ENCODE measurements at places on chromosomes 7 and 10. TPM values are rescaled to one million over a fixed set of nuclear protein-coding genes. Genes with fewer than 3 reads are reported as not detected.

Gene NUTM2D
- total RNA-seq, result 0.65 TPM

Gene DRGX
- not detected for total RNA-seq

Gene HTR7
- total RNA-seq, result 0.32 TPM

Gene ASAH2B
- 1.1 TPM for total RNA-seq

Gene METTL2B
- 51.5 TPM for total RNA-seq

Gene EFCAB10
- total RNA-seq, result 0.32 TPM

Gene OR6B1
- total RNA-seq, result not detected

Gene DYNC1I1
- total RNA-seq, result 1.8 TPM

Gene CAMK2G
- total RNA-seq, result 22.4 TPM

Gene FOXP2
- 0.65 TPM for total RNA-seq

Gene PLPP4
- 17.2 TPM for total RNA-seq

Gene JAKMIP3
- total RNA-seq, result not detected

Gene MICALL2
- total RNA-seq, result 14.0 TPM

Gene PRSS2
- total RNA-seq, result 0.76 TPM

Gene PAX2
- total RNA-seq, result not detected

Gene LRRC18
- not detected for total RNA-seq

Gene TEX47
- total RNA-seq, result not detected

Gene SMARCD3
- 7.4 TPM for total RNA-seq

Gene NUTM2A
- total RNA-seq, result 0.15 TPM

Gene OR6V1
- not detected for total RNA-seq

Gene DDC
- not detected for total RNA-seq

Gene PAX4
- not detected for total RNA-seq

Gene SPDYE5
- total RNA-seq, result not detected

Gene CPN1
- not detected for total RNA-seq

Gene GCK
- total RNA-seq, result 1.3 TPM

Gene ITPRID1
- not detected for total RNA-seq

Gene JCAD
- 37.4 TPM for total RNA-seq

Gene KIAA1217
- total RNA-seq, result 2.6 TPM

Gene MOGAT3
- not detected for total RNA-seq

Gene CPA4
- total RNA-seq, result 0.32 TPM

Gene CPA2
- total RNA-seq, result not detected

Gene ADCYAP1R1
- 4.2 TPM for total RNA-seq

Gene STEAP2
- total RNA-seq, result 5.8 TPM

Gene FKBP6
- total RNA-seq, result not detected

Gene PRSS37
- total RNA-seq, result not detected

Gene MSMB
- not detected for total RNA-seq

Gene AGBL3
- total RNA-seq, result 0.97 TPM

Gene SDK1
- 0.32 TPM for total RNA-seq

Gene GPR141
- not detected for total RNA-seq

Gene CUEDC2
- 73.1 TPM for total RNA-seq

Gene MYPN
- total RNA-seq, result not detected

Gene NAT16
- total RNA-seq, result not detected

Gene EN2
- total RNA-seq, result not detected

Gene DENND2A
- total RNA-seq, result 0.30 TPM

Gene CXCL12
- total RNA-seq, result 0.46 TPM

Gene PGAM1
- total RNA-seq, result 376 TPM

Gene MSS51
- 0.65 TPM for total RNA-seq

Gene NUTM2B
- total RNA-seq, result 0.15 TPM

Gene ACBD7
- total RNA-seq, result 4.6 TPM

Gene GGCT
- total RNA-seq, result 40.6 TPM

Gene HTRA1
- total RNA-seq, result 93.9 TPM

Gene SDHAF3
- total RNA-seq, result 18.1 TPM

Gene STARD3NL
- total RNA-seq, result 131 TPM

Gene ZNF239
- 0.91 TPM for total RNA-seq

Gene ZNF365
- 7.8 TPM for total RNA-seq

Gene ABCB4
- under 0.01 TPM for total RNA-seq

All from epithelial cell of umbilical artery (primary cell).